ENCODE measurements at places on chromosomes 11 and 22.

GRCh38 chr11:120509346-120510053 is 2.0 kb upstream of the GRIK4 start:
- no peak for DNase-seq

- DNase-seq, result no peak
Observed at GRCh38 chr22:29079218-29079901, 6.5 kb downstream of the KREMEN1 start.

DNA sequence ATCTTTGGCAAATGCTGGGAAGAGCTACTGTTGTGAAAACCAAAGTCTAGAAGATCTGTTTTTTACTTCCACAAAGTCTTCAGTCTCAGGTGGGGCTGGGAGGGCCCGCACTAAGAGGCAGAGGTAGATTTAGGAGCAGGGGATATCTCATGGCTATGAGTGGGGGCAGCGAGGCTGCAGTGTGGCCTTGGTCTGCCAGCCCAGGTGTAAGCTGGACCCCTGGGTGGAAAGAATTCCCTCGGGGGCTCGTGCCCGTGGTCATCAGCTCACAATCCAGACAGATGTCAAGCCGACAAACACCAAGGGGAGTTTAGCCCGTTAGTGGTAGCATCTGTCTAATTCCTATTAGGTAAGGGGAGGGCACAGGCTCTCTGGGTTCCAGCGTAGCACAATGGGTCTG is 9.0 kb downstream of the PKNOX2 start:
- no peak for DNase-seq

DNA sequence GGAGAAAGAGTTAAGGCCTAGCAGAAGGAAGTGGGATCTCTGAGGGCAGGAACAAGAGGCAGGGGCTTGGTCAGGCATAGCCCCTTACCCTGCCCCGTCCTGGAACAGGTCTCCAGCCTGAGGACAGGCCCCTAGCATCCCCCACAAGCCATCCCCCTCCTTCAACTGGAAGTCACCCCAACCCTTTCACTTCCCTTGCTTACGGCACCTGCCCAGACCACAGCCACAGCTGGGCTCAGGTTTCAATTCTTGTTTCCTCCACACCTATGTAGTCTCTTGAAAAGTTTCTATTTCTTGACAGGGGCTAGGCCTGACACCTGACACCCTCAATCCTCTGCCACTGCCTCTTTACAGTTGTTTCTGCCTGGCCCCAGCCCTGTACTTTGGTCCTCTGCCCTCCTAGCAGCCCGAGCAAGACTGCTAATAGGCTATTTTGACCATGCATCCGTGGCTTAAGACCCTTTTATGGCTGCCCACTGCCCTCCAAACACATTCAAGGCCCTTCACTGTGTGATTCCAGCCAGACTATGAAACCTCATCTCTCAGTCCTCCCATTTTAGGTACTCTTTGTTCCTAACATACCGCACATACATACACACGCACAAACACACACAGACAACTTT is 10.9 kb upstream of the FCHSD2 start:
- DNase-seq, result no peak

- no peak for DNase-seq
Observed at GRCh38 chr22:19763458-19764298, 3.1 kb downstream of the TBX1 start.
